ENCODE measurements at places on chromosomes 5 and 9. TPM values are rescaled to one million over a fixed set of nuclear protein-coding genes. Genes with fewer than 3 reads are reported as not detected.

GRCh38 chr9:5575000-5575399 is 53.9 kb upstream of the RIC1 start:
- DNase-seq = no peak

DNA sequence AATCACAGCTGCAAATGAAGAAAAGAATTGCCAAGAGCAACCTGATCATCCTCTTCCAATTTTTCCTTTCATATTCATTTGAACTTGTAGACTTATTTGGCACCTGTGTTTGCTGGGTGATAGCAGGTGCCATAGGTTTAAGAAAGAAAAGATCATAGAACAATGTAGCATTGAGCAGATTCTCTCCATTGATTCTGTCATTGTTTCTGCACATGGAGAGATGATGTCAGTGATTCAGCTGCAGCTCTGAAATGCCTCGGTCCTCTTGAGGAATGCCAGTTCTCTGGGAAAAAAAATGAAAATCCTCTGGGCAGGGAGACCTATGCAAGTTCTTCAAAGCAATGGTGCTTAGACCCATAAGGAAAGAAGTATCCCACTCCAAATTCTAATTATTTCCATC is 418.1 kb upstream of the KLF4 start:
- no peak for DNase-seq

- DNase-seq = no peak
Observed at GRCh38 chr9:110604171-110604601, 24.6 kb upstream of the SVEP1 start.

DNA sequence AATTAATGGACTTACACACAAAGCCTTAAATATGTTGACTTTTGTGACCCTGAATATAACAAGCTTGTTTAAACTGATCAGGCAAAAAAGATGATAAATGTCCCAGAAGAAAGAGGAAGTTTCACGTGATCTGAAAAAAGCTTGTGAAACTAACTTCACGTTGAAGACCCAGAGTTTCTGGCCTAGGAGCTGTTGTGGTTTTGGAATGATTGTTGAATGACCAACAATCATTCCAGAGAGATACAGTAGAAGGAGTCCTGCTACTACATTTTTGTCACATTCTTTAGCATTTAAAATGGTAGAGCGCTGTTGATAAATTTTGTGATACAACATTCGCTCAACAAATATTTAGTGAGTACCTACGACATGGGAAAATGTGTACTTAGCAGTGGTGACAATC is 143.1 kb upstream of the FBN2 start:
- DNase-seq = no peak

- DNase-seq = peak; percentile 52
Observed at GRCh38 chr5:15499528-15500324, at the start of gene FBXL7. TSS of gene FBXL7 (plus strand) at chr5:15500180.

DNA sequence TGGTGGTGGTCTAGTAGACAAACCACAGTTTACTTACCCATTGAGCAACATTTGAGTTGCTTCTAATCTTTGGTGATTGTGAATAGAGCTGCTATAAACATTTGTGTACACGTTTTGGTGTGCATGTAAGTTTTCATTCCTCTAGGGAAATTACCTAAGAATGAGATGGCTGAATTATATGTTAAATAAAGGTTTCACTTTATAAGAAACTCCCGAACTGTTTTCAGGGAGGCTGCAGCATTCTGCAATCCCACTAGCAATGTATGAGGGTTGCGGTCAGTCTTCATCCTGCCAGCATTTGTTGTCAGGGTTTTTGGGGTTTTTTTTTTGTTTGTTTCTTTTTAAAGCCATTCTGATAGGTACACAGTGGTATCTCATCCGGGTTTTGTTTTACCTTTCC is 45.7 kb upstream of the PPARGC1B start:
- DNase-seq = no peak

DNA sequence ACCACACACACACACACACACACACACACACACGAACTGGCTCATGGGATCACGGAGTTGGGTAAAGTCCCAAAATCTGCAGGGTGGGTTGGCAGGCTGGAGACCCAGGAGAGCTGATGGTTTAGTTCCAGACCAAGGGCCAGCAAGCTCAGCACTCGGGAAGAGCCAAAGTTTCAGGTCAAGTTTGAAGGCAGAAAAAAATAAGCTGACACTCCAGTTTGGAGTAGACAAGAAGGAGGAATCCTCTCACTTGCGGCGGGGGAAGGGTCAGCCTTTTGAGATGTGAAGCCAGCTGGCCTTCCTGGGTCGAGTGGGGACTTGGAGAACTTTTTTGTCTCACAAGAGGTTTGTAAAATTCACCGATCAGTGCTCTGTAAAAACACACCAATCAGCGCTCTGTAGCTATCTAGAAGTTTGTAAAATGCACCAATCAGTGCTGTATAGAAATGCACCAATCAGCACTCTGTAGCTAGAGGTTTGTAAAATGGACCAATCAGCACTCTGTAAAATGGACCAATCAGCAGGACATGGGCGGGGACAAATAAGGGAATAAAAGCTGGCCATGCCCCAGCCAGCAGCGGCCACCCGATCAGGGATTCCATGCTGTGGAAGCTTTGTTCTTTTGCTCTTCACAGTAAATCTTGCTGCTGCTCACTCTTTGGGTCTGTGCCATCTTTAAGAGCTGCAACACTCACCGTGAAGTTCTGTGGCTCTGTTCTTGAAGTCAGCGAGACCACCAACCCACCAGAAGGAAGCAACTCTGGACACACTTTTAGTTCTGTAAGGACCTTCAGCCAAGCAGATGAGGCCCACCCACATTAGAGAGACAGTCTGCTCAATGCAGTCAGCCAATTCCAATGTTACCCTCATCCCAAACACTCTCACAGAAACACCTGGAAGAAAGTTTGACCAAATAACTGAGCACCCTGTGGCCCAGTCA is 37.8 kb upstream of the UNC5A start:
- DNase-seq = no peak

DNA sequence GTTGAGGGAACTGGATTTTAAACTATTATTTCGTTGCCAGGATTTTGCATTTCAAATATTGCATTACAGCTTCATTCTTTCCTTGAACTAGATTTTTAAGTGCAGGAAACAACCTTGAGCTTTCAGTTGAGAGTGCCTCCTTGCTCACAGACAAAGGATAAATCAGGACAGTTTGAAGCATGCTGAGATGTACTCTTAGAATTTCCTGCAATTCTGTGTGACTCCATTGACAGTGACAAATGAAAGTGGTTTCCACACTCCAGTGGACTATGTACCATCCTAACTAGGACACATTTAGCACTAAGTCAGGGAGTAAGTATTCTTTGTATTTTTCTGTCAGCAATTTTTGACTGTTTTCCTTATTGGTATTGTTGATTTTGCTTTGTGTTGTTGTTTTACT is 100.0 kb upstream of the PLCXD3 start:
- DNase-seq = no peak

DNA sequence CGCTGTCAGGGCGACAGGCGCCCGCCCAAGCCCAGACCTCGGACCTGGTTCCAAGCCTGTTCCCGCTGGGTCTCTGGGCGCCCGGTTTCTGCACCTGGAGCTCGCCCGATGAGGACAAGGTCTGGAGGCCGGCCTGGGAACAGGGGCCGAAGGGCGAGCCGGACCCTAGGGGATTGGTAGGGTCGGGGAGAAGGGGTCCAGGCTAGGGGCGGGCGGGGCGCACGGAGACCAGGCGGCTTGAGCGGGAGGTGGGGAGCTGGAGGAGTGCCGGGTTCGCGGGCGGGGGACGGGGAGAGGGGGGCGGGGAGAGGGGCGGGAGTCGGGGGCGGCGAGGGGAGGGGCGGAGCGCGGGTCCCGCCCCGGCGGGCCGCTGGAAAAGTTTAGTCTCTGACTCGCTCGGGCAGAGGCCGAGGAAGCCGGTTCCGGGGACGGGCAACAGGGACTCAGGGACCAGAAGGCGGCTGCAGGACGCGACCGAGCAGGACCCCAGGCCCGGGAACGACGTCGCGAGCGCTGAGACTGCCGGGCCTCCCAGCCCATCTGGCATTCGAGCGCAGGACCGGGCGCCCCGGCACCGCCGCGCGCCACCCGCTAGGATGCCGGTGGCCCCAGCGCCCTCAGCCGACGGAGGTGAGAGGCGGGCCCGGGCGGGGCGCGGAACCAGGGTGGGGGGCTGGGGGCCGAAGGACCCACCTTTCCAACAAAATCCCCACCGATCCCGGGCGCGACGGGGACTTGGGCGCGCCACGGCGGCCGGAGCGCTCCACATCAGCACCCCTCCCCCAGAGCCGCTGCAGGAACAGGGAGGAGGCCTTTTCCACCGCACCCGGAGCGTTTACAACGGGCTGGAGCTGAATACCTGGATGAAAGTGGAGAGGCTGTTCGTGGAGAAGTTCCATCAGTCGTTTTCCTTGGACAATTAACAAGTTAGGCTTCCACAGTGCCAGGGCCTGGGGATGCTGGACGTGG is at the start of gene S1PR3:
Gene S1PR3, plus strand, starts transcription at position 403 of the 969 bp plus-strand sequence. CDS start 9,733 bp downstream, outside the sequence.
- DNase-seq = peak; percentile 51

GRCh38 chr5:145180371-145180770 is 654.8 kb downstream of the PRELID2 start:
- no peak for DNase-seq

GRCh38 chr9:122080986-122081385 is 12.1 kb downstream of the TTLL11 start:
- no peak for DNase-seq

- peak; percentile 63 for DNase-seq
Observed at GRCh38 chr5:94021246-94021645, 279.8 kb upstream of the POU5F2 start.

- peak; percentile 91 for DNase-seq
Observed at GRCh38 chr9:22044583-22044982, 35.5 kb upstream of the CDKN2B start.

DNA sequence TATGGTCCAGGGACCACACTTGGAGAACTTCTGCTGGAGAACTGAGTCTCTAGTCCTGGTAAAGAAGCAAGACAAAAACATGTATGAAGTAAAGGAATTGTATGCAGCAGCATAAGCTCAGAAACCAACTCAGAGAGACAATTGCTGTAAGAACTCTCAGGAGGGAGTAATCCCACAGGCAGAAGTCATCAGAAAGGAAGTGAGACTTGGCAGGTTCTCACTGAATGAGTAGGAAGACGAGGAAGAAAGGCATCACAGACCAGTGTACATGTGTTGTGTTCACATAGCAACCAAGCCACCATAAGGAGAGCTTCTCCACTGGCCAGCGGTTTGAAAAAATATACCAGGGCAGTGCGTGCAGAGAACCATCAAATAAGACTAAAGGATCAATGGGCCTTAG is 57.9 kb upstream of the FST start:
- DNase-seq = peak; percentile 87

DNA sequence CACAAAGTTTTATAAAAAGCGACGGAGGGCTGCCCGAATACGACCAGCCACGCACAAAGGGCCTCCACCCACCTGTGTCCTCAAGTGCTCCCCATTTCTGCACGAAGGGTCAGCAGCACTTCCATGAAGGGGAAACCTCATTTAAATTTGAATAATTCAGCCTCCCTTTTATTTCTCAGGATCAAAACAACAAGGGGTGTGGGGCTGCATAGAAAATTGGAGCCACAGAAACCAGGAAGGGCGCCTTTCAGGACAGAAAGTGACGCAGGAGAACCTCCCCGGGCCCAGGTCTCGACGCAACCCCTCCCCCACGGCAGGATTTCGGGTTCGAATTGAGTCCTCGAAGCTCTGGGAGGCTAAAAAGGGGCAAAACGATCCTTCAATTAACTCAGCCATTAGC is 2.1 kb downstream of the NRARP start:
- DNase-seq = no peak

- DNase-seq = peak; percentile 58
Observed at GRCh38 chr5:147643142-147643541, 133.3 kb upstream of the DPYSL3 start.

GRCh38 chr5:81855591-81855990 is 104.7 kb upstream of the SSBP2 start:
- DNase-seq = peak; percentile 37

GRCh38 chr5:83375049-83375745 is 96.3 kb upstream of the VCAN start:
- no peak for DNase-seq

DNA sequence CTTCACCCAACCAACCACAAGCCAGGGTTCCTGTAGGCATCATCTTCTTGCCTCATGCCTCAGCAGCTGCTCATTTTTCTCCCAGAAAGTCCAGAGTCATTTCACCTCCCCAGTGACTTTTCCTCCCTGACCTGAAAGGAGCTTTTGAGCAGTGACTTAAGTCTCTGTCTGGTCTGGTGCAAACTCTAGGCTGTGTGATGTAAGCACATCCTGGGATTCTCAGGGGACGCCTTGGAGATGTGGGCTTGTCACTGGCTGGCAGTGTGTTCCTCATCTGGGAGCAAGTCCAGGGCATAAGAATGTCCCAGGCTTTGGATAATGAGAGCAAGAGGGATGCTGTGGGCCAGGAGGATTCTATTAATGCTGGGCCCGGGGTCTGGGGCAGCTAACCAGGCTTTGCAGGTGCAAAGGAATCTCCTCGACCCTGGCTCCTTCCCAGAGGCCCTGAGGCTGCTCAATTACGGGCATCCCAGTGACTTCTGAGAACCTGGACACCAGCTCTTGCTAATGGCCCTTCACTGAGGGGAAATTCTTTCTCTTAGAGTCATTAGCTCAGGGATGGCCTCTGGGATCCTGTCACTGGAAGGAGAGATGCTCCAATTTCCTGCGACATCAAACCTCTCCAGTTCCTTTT is 211.0 kb upstream of the PANK3 start:
- DNase-seq = no peak

DNA sequence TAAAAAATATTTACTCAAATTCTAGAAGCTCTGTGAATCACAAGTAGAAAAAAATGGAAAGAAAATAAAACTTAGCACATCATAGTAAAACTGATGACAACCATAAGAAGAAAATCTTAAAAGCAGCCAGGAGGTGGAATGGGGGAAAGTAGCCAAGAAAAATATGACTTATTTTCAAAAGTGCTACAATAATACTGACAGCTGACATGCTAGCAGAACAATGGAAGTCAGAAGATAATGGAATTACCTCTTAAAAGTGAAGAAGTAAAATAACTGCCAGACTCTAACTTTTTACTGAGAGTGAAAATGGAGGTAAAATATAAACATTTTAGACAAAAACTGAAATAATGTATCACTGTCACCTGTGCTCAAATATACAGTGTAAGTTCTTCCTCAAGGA is 532.2 kb upstream of the SGCD start:
- DNase-seq = no peak

DNA sequence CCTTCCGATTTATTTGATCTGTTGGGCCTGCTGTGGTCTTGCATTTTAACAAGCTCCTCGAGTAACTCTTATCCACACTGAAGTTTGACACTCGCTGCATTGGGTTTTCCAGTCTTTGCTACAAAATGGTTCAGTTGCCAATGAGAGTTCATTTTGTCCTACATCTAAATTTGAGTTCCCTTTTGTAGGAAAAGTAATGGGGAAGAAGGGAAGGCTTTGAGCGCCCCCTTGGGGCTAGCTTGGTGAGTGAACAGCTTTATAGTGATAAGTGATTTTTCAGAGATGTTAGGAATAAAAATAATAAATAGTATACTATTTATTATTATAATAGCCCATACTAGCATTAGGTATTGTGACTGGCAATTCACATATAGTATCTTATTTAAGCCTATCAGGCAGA is 89.9 kb upstream of the GNAQ start:
- peak; percentile 54 for DNase-seq

GRCh38 chr5:150068961-150069645 is 17.3 kb downstream of the CSF1R start:
- DNase-seq = no peak

The SHOC1 gene
- 0.01 TPM for polyA plus RNA-seq

The CSF2 gene
- polyA plus RNA-seq = 7.2 TPM

The ENHO gene
- polyA plus RNA-seq = 0.44 TPM

The TRIM7 gene
- 18.8 TPM for polyA plus RNA-seq

The ADAMTS13 gene
- polyA plus RNA-seq = 1.8 TPM

The GLDC gene
- polyA plus RNA-seq = 3.5 TPM

The PTPN3 gene
- 18.2 TPM for polyA plus RNA-seq

The ANKDD1B gene
- polyA plus RNA-seq = 0.06 TPM
